ENCODE measurements at places on chromosomes 7 and 10.

DNA sequence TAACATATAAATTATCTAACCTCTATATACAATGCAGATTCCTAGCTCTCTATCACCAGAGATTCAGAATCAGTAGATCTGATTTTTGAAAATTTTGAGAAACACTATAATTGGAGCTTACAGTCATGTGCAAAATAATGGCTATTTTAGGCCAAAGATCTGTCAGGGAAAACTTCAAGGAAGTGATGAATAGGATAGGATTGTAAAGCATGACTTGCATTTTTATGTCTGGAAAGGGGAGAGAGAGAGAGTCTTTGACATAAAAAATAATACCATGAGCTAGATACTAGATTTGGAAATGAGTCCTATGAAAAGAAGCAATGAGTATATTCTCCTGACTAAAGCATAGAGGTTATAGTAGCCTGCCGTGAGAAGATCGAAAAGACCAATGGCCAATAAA lies 181.1 kb downstream of the SDHAF3 start:
- DNase-seq: no peak

DNA sequence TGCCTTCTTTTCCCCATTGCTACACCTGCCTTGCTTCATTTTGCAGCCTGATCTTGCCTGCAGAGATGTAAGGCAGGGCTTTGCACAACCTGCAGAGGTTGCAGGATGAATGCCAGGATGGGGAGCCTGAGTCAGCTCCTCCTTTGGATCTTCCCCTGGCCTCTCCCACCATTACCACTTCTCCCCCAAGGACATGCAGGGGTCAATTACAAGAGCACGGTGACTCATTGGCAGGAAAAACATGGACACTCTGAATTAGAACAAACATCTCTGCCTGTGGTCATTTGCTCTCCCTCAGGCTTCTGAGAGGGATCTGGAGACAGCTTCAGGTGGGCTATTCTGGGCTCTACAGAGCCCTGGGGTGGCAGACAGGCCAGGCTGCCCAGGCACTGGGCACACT lies 89.2 kb downstream of the HERPUD2 start:
- no peak for DNase-seq

DNA sequence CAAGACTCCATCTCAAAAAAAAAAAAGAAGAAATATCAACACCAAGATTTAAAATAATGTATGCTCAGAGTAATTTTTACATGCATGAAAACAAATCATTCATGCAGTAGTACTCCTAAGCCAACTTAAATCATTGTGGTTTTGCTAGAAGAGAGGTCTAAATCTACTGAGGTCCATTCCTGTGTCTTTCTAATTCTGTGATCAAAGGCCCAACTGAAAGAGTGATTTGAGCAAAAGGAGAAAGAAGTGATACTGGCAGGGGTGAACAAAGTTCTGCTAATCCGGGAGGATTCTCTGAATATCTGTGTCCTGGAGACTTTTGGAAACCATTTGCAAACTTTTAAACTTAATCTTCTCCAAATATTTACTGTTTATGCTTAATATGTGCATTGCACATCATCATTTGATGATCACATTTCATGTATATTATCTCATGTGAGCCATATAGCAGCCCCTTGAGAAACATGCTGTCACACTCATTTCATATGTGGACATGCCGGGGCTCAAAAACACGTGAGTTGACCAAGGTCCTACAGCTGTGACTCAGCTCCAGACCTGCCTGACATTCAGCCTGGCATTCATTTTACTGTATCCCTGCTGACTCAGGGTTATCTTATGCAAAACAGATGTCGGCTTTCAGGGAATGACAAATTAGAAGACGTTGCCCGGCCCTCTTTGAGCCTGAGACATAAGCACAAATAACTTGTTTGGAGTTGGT lies 76.4 kb downstream of the FAM107B start:
- no peak for DNase-seq

DNA sequence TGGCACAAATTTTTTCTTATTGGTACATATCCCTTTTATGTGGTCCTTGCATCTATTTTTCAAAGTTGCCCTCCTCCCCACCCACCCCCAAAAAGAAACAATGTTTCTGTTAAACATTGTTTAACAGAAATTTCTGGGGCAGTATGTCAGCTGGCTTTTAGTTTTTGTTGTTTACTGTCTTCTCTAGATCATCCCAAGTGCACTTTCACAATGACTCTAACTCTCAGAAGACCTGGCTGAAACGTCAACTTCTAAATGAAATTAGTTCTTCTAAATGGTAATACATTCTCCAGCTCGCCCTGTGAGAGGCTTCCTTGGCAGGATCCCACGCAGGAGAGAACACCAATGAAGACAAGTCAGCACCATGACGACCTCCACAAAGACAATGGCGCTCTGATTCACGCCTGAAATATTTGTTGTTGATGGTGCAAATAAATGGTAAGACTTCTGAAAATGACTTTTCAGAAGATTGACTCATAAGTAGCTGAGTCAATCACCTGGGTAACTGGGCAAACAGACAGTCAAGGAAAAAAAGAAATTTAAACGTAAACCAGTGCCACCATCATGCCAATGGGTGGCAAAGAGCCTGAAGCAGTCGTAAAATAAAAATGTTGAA lies 293.7 kb downstream of the FZD1 start:
- no peak for DNase-seq

GRCh38 chr7:37344886-37345579 lies 103.6 kb downstream of the ELMO1 start:
- no peak for DNase-seq

GRCh38 chr7:150947761-150948651 lies 30.1 kb downstream of the KCNH2 start:
- DNase-seq: no peak

DNA sequence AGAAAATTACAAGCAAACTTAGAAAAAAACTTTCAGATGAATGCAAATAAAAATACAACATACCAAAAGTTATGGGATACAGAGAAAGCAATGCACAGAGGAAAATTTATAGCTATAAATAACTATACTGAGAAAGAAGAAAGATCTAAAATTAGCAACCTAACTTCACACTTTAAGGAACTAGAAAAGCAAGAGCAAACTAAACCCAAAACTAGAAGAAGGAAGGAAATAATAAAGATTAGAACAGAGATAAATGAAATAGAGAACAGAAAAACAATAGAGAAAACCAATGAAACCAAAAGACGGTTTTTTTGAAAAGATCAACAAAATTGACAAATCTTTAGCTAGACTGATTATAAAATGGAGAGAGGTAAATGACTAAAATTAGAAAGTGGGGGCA lies 9.6 kb upstream of the STRA8 start:
- DNase-seq: no peak

GRCh38 chr10:51203359-51203758 lies 129.1 kb downstream of the PRKG1 start:
- no peak for DNase-seq

DNA sequence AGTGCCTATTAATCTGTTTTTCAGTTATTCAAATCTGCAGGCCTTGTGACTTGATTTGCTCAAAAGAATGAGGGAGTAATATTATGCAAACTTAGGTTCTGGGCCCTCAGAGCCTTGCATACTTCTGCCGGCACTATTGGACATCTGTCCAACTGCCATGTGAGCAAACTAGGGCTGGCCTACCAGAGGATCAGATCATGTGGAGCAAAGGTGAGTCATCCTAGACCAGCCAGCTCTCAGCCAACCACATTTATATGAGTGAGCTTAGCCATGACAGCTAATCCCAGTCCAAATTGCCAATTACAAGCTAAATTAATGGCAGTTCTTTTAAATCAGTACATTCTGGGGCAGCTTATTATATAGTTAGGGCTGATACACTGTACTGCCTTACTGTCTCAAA lies 69.6 kb downstream of the SDHAF3 start:
- no peak for DNase-seq

GRCh38 chr10:104689105-104689504 lies 48.0 kb downstream of the SORCS3 start:
- no peak for DNase-seq

- DNase-seq: no peak
These were observed 51.2 kb upstream of the KMT2E start for GRCh38 chr7:104962781-104963180.

- DNase-seq: no peak
These were observed 32.4 kb downstream of the NSUN6 start for GRCh38 chr10:18619016-18619415.

DNA sequence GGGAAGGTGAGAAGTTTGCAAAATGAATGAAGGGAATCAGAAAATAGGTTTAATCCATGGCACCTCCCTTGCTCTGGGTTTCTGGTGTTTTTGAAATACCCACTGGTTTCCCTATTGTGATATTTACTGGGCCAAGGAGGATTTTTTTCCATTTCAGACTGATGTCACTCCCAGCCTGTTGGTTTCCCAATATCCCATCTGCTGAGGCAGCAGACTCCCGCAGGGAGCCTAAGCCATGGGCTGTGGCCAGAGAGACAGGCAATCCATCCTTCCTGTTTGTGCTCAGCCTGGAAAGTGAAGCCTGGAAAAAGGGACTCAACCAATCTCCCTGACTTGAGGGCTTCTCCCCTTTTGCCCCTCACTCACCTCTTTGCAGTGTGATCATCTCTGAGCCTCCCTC lies 22.8 kb downstream of the FAM107B start:
- no peak for DNase-seq

GRCh38 chr7:106811472-106811871 lies 53.6 kb upstream of the PIK3CG start:
- DNase-seq: no peak

DNA sequence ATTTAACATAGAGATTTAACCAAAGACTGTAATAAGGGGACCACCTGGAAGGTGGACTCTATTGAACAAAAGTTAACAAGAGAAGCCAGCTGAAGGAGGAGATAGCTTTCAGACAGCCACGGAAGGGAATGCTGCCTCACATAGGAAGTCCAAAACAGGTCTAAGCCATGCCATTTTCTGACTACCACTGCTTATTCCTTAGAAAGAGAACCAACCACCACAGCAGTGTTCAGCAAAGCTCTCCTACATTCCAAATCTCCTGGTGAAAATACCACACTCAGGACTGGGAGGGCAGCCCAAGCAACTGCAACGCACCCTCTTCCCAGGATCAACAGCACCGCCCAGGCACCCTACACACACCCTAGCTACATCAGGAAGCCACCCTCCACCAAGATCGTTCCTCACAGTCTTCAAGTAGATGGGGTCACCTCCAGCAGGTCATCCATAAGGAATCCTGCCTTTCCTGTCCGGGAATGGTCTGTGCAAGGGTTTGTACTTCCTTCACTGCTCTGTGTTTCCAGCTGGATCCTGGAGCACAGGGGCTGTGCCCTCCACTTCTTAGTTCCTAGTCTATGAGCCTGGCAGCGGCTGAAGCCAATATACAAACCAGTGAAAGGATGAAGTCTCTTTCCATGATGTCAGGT lies 2.5 kb downstream of the KIAA1549 start:
- DNase-seq: no peak

DNA sequence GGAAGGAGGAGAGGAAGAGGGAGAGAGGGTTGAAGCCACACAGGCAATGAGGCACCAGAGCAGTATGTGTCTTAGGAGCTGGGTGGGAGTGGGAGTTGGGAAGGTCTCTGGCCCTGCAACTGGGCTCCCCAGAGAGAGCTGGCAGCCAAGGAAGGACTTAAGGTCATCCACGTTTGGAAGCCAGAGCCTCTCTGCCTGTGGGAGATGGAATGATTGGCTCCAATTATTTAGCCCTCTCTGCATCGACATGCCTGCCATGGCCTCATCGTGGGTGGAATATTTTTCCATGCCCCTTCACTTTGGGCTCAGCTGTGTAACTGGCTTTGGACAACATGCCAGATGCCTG lies 478.5 kb downstream of the RPS24 start:
- no peak for DNase-seq

DNA sequence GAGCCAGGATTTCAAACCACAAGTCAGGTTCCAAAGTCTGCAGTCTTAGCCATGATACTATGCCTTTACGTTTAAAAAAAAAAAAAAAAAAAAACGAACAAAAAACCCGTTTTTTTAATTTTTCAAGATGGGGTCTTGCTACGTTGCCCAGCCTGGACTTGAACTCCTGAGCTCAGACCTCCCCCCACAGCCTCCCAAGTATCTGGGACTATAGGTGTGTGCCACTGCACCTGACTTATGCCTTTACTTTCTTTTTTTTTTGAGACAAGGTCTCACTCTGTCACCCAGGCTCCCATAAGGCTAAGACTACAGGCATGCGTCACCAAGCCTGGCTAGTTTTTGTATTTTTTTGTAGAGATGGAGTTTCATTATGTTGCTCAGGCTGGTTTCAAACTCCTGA lies 14.7 kb downstream of the ASNS start:
- DNase-seq: no peak

DNA sequence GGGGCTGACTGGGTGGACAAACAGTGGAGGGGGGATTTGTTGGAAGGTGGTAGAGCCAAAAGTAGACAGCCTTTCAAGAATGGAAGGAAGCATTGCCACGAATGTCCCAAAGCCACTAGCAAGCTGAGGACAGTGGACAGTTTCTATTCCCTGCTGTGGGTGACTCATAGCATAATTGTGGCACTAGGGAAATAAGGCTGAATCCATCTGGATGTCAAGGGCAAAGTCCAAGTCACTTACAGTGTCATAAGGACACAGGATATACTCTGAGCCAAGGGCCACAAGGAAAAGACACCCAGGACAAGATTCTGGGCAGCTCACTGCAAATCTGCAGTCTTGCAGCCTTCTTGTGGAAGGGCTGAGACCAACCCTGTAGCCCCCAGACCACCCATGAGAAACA lies 79.7 kb downstream of the FRMPD2 start:
- no peak for DNase-seq

DNA sequence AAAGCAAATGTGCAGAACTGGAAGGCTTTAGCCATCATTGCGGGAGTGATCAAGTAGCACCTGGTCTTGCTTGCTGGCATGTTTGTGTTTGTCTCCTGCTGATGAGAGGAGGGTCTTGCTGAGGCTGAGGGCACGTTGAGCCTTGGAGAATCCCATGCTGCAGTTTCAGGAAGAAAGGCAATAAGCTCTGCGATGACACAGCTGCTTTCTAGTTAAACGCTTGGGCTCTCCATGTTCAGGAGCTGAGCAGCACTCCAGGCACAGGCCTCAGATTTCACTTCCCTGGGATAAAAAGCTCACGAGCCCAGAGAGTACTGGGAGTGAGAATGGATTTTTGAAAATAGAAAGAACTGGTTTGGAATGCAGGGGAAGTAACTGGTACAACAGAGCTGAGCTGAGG lies 100.8 kb downstream of the LRRC18 start:
- DNase-seq: no peak

DNA sequence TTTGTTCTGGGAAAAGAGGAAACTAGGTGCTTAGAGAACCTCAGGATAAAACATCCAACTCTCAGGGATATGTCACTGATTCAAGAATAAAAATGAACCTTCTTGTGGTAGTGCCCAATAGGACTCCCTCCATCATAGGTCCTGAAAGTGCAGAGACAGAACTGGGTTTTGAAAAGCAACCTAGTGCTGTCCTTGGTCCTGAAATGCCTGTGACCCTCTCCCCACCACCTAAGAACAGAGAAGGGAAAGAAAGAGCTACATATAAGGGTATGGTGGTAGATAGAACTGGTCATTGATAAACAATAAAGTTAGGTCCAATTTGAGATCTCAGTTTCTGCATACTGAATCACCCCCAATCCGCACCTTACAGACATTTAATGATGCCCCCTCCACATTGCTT lies 953.3 kb downstream of the XPNPEP1 start:
- DNase-seq: no peak

GRCh38 chr10:122830965-122831353 lies 14.7 kb downstream of the CUZD1 start:
- no peak for DNase-seq

- DNase-seq: no peak
These were observed 59.9 kb upstream of the FGFR2 start for GRCh38 chr10:121658111-121658510.

- DNase-seq: no peak
These were observed 190.1 kb downstream of the SDHAF3 start for GRCh38 chr7:97307521-97308108.

Data from stimulated activated CD4-positive, alpha-beta T cell treated with anti-CD3 and anti-CD28 coated beads, Interleukin-1b, Interleukin-23, amount 100 ng/mL, for 48 hours (primary cell).